AG08396 (cell line): ENCODE measurements at places on chromosomes 2 and 18.

DNA sequence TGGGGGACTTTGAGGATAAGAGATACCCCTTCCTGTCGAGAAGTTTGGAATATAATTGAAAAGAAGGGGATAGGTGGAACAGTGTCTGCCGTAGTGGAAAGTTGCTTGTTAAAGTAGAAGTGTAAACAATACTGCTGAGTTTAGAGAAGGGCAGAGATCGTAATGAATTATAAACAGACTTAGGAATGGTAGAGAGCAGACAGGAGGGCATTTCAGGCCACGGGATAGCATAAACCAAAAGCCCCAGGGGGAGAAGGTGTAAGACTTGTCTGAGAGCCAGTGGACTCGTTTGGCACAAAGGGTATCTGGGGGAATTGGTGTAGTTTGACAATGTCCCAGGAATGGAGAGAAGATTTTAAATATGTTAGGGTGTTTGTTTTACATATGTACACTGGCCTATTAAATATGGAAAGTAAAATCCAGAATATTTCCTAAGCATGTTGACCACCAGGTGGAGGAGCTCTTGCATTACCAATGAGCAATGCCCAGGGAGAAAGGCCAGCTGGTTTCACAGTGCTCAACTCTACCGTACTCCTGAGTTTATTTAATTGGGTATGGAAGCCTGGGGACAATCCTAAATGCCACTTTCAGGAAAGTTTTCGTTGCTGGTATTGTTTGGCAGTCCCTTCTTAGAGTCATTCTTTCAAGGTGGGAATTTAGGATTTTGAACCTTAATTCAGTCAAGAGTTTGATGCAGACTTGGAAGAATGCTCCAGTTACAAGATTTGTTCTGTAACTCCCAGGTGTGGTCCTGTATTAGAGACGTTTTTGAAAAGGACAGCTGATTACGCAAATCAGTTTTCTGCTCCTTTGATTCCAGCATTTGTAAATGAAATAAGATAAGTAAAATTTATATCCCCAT lies 7.5 kb downstream of the COPS8 start:
- DNase-seq = peak; percentile 64

DNA sequence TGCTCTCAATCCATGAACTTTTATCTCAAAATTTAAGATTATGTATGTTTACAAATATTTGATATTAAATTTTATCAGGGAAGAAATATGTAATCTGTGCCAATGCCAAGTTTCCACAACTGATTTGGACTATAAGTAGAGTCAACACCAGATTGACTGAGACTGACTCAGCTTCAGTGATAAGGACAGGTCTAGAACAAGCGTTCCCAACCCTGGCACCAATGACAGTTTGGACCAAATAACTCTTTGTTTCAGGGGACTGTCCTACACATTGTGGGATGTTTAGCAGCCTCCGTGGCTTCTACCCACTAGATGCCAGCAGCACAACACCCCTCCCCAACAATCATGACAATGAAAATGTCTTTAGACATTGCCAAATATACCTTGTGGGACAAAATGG lies 165.3 kb downstream of the THADA start:
- no peak for DNase-seq

GRCh38 chr2:70855667-70856066 lies 20.1 kb upstream of the CD207 start:
- no peak for DNase-seq

- DNase-seq = no peak
Measured at GRCh38 chr2:81645745-81646301, 1341.3 kb upstream of the LRRTM1 start.

GRCh38 chr2:100073110-100073509 lies 69.3 kb downstream of the AFF3 start:
- no peak for DNase-seq

GRCh38 chr2:8624855-8625398 lies 56.9 kb upstream of the ID2 start:
- DNase-seq = no peak

GRCh38 chr18:44388329-44388728 lies 292.4 kb upstream of the SETBP1 start:
- DNase-seq = no peak

DNA sequence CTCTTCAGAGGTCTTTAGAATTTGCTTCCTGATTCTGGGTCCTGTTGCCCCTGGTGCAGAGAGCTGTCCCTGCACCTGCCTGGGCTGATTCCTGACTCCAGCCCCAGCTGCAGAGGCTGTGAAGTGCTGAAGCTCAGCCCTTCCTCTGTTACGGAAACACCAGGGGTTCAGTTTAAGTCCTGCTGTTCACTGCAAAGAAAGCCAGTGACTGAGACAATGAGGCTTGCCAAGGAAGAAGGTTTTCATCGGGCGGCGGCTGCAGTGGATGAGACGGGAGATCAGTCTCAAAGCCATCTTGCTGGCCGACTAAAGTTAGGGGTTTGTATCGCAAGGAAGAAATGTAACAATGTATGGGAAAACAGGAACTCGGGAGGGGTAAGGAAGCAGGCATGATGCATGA lies 142.4 kb upstream of the ZNF236 start:
- DNase-seq = no peak

- DNase-seq = no peak
Measured at GRCh38 chr18:48360376-48361021, 48.7 kb downstream of the ZBTB7C start.

DNA sequence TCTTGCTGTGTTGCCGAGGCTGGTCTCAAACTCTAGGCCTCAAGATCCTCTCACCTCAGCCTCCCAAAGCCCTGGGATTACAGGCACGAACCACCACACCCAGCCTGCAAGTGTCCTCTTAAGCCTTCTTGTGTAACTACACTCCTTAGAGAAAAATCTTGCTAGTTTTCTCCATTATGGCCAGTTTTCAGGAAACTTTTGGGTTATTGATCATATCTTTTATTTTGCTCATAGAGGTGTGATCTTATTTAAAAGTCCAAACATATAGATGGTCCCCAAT lies 2.4 kb downstream of the SOCS6 start:
- no peak for DNase-seq

DNA sequence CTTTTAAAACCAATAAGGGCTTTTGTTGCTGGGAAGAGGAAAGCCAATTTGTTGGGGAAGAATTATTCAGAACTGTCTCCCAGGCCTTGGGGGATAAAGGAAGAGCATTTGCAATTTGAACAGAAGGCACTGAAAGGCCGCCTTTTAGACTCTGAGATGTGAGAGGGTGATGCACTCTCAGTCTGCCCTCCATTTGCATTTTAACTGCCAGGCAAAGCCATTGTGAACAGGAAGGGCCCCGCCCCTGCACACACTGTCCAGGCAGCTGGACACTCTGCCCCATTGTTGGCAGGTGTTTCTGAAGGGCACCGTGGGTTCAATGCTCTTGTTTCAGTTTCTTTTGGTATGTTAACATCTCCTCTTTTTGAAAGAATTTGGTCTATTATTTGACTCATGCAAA lies 169.5 kb upstream of the COPS8 start:
- no peak for DNase-seq

DNA sequence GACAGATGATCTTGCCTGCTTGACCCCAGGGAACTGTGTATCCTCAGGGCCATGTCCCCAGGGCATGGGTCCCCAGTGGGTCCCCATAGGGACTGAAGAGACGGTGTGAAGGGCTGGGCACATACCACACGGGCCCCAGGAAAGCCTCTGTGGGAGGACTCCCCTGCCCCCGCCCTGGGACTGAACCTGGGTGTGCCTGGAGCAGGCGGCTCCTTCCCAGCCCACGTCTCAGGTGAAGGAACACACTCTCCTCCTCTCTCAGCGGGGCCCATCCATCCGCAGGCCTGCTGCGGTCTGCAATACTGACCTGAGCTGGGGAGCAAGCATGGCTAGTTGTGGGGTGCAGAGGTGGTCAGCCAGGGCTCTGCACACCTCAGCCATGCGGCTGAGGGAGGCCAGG lies 45.2 kb downstream of the KIF1A start:
- no peak for DNase-seq

- no peak for DNase-seq
Measured at GRCh38 chr18:58177896-58178470, 134.0 kb downstream of the NEDD4L start.

- DNase-seq = no peak
Measured at GRCh38 chr2:10232096-10232815, 70.4 kb upstream of the HPCAL1 start.

GRCh38 chr2:221262651-221263050 lies 309.5 kb downstream of the EPHA4 start:
- DNase-seq = no peak
